ENCODE measurements at places on chromosomes 6 and 20.
A peak's percentile ranks its signal among the peaks of the same experiment; 100 is the strongest.

DNA sequence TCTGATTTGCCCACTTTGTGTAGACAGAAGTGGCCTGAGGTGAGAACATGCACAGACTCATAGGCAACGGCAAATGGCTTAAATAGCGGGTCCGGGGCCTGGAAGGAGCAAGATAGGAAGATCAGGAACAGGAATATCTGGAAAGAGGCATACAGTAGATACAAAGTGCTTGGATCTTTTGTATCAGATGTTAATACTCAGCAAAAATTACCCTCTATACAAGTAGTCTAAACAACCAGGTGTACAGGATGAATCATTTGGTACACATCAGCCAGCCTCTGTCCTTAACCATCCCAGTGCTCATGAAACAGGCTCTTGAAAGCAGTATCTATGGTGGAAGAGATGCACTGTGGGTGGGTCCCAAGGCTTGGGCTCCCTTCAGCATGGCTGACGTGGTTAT lies 28.9 kb upstream of the HLA-C start:
- no peak overlapping the region for H3K4me3 ChIP-seq
- no peaks in the 10 kb centered on the region for H3K36me3 ChIP-seq
- H3K27me3 ChIP-seq, result no peaks in the 10 kb centered on the region
- H3K27ac ChIP-seq, result no peak overlapping the region
- no peak for DNase-seq

DNA sequence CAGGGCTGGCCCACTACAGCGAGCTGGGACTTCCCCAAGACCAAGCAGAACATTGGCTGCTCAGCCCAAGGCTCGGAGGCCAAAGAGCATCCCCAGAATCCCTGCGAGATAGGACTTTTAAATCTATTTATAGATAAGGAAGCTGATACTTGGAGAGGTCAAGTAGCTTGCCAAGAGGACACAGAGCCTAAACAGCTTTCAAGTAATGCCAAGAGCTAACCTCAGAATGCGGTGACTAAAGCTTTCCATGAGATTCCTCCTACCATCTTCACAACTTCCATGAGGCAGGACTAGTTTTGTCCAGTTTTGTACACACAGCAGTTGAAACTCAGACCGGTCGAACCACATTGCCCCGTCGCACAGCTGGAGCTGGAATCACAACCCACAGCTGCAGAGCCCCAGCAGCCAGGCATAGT lies 168.1 kb upstream of the TOP1 start:
- no peak overlapping the region for H3K27ac ChIP-seq
- H3K36me3 ChIP-seq, result no peaks in the 10 kb centered on the region
- no peak overlapping the region for H3K4me3 ChIP-seq
- DNase-seq, result no peak

DNA sequence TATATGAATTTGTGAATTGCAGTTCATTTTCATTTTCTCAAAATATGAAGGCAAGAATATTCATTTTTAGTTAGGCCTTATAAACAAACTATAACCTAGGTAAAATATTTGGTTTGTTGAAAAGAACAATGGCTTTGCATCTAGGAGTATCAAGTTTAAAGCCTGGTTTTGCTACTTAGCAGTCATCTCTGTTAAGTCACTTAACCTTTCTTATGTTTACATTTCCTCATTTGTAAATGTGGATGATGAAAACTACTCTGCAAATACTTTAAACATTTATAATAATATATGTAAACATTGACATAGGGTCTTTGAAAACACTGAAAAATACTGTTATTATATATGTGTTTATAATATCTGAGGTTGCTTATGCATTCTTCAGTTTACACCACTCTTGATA lies 135.5 kb downstream of the CENPW start:
- DNase-seq, result no peak
- H3K4me1 ChIP-seq, result no peaks in the 10 kb centered on the region
- no peak overlapping the region for H3K4me3 ChIP-seq
- no peaks in the 10 kb centered on the region for H3K36me3 ChIP-seq
- no peak overlapping the region for H3K27ac ChIP-seq

GRCh38 chr20:32432277-32432676 lies 74.1 kb downstream of the ASXL1 start:
- H3K27me3 ChIP-seq, result no peaks in the 10 kb centered on the region
- H3K36me3 ChIP-seq, result peaks cover 94% of the 10 kb centered on the region
- H3K27ac ChIP-seq, result no peak overlapping the region
- no peaks in the 10 kb centered on the region for H3K4me1 ChIP-seq

DNA sequence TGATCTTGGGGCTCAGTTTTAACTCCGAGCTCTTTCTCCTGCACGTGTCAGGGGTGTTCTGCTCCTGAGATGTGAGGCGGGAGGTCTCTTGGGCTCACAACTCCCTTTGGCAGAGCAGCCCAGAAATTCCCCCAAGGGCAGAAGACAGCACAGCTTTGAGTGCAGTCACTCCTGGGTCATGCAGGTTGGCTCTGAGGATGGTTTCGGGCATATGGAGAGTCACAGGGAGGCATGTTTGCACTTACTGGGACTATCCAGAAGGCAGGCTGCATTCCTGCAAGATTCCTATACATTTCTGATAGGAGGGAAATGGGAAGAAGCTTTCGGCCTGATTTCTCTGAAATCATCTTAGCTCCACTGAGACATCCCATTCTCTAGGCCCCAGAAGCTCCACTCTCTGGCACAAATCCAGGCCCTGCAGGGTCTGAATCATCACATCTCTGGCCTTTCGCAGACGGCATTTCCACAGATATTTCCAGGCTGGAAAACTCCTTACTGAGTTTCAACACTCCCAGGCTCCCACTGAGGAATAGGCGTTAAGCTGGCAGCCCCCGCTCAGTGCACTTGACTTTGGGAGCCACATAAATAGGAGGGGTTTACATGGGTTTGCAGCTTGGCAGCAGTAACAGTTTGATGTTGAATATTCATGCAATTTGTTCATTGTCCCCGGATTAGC lies 39.7 kb downstream of the AGPAT4 start:
- H3K27ac ChIP-seq, result no peak overlapping the region
- peak; percentile 78 for DNase-seq
- H3K27me3 ChIP-seq, result no peaks in the 10 kb centered on the region
- H3K36me3 ChIP-seq, result peaks cover 4% of the 10 kb centered on the region
- H3K4me3 ChIP-seq, result no peak overlapping the region

GRCh38 chr6:36150283-36150682 lies 20.0 kb downstream of the MAPK13 start:
- H3K36me3 ChIP-seq, result no peaks in the 10 kb centered on the region
- H3K4me3 ChIP-seq, result no peak overlapping the region
- H3K27me3 ChIP-seq, result no peaks in the 10 kb centered on the region
- DNase-seq, result no peak

DNA sequence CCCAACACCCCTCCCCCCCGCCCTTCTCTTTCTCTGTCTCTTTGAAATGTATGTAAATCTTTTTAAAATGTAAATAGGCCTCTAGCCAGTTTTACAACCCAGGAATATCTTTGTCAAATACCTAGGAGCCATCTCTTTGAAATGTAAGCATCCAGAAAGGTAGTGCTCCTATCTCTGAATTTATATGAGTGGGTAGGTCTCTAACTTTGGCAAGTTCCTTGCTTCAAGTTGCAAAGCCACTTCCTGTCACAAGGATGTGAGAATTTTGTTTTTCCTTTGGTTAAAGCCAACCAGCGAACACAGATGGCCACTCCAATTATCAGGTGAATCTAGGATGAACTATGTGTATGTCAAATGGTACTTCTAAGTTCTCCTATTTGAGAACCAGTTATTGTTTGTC lies 6.2 kb upstream of the DEFB132 start:
- no peak overlapping the region for H3K4me3 ChIP-seq
- DNase-seq, result no peak
- peaks cover 15% of the 10 kb centered on the region for H3K27me3 ChIP-seq
- no peaks in the 10 kb centered on the region for H3K36me3 ChIP-seq
- H3K4me1 ChIP-seq, result no peaks in the 10 kb centered on the region
- no peak overlapping the region for H3K27ac ChIP-seq

- no peaks in the 10 kb centered on the region for H3K27me3 ChIP-seq
- DNase-seq, result no peak
- H3K36me3 ChIP-seq, result no peaks in the 10 kb centered on the region
- no peak overlapping the region for H3K4me3 ChIP-seq
- H3K4me1 ChIP-seq, result peaks cover 11% of the 10 kb centered on the region
These were observed 4.4 kb downstream of the AIG1 start for GRCh38 chr6:143064951-143065683.

- no peaks in the 10 kb centered on the region for H3K4me1 ChIP-seq
- H3K36me3 ChIP-seq, result no peaks in the 10 kb centered on the region
- no peak for DNase-seq
- H3K27ac ChIP-seq, result no peak overlapping the region
These were observed 43.8 kb downstream of the BMP6 start for GRCh38 chr6:7769702-7770101.

DNA sequence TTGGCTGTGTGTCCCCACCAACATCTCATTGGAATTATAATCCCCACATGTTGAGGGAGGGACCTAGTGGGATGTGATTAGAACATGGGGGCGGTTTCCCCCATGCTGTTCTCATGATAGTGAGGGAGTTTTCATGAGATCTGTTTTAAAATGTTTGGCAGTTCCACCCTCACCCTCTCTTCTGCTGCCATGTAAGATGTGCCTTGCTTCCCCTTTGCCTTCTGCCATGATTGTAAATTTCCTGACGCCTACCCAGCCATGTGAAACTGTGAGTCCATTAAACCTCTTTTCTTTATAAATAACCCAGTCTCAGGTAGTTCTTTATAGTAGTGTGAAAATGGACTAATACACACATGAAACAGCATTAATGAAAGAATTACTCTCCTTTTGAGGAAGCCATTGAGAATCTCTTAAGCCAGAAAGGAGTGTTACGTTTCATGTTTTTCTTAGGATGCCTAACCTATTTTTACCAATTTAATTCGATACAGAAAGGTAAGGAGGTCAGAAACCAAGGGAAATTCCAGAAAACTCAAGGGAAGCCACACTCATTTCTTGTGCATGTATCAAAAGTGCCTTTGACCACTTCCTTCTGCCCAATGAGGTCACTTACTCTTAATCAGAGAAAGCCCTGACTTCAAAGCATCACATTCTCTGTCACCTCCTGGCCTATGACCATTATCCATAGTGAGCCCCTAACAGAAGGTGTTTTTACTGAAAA lies 24.7 kb upstream of the HINT3 start:
- DNase-seq, result no peak
- peaks cover 22% of the 10 kb centered on the region for H3K36me3 ChIP-seq
- H3K4me3 ChIP-seq, result no peak overlapping the region
- H3K27me3 ChIP-seq, result no peaks in the 10 kb centered on the region
- no peaks in the 10 kb centered on the region for H3K4me1 ChIP-seq

- no peaks in the 10 kb centered on the region for H3K36me3 ChIP-seq
- H3K4me3 ChIP-seq, result no peak overlapping the region
- H3K27ac ChIP-seq, result no peak overlapping the region
- H3K27me3 ChIP-seq, result no peaks in the 10 kb centered on the region
- no peaks in the 10 kb centered on the region for H3K4me1 ChIP-seq
These were observed 130.4 kb upstream of the PROKR2 start for GRCh38 chr20:5447188-5447587.

- H3K27ac ChIP-seq, result no peak overlapping the region
- H3K4me1 ChIP-seq, result no peaks in the 10 kb centered on the region
- H3K4me3 ChIP-seq, result no peak overlapping the region
- peaks cover 73% of the 10 kb centered on the region for H3K27me3 ChIP-seq
These were observed 10.7 kb upstream of the SLCO4A1 start for GRCh38 chr20:62631336-62632308.

GRCh38 chr20:61598586-61598985 lies 346.5 kb downstream of the CDH4 start:
- no peaks in the 10 kb centered on the region for H3K4me1 ChIP-seq
- no peak overlapping the region for H3K27ac ChIP-seq
- no peaks in the 10 kb centered on the region for H3K36me3 ChIP-seq

- H3K36me3 ChIP-seq, result no peaks in the 10 kb centered on the region
- DNase-seq, result no peak
- H3K4me3 ChIP-seq, result no peak overlapping the region
These were observed 81.5 kb upstream of the F13A1 start for GRCh38 chr6:6402006-6402405.

- H3K36me3 ChIP-seq, result no peaks in the 10 kb centered on the region
- DNase-seq, result no peak
- H3K27me3 ChIP-seq, result no peaks in the 10 kb centered on the region
- no peak overlapping the region for H3K4me3 ChIP-seq
- no peaks in the 10 kb centered on the region for H3K4me1 ChIP-seq
These were observed 78.4 kb downstream of the PREX1 start for GRCh38 chr20:48749437-48749836.

- DNase-seq, result no peak
- H3K4me3 ChIP-seq, result no peak overlapping the region
- H3K27ac ChIP-seq, result no peak overlapping the region
- H3K27me3 ChIP-seq, result peaks cover 4% of the 10 kb centered on the region
- no peaks in the 10 kb centered on the region for H3K4me1 ChIP-seq
These were observed 36.4 kb upstream of the KAT14 start for GRCh38 chr20:18101125-18101810.

DNA sequence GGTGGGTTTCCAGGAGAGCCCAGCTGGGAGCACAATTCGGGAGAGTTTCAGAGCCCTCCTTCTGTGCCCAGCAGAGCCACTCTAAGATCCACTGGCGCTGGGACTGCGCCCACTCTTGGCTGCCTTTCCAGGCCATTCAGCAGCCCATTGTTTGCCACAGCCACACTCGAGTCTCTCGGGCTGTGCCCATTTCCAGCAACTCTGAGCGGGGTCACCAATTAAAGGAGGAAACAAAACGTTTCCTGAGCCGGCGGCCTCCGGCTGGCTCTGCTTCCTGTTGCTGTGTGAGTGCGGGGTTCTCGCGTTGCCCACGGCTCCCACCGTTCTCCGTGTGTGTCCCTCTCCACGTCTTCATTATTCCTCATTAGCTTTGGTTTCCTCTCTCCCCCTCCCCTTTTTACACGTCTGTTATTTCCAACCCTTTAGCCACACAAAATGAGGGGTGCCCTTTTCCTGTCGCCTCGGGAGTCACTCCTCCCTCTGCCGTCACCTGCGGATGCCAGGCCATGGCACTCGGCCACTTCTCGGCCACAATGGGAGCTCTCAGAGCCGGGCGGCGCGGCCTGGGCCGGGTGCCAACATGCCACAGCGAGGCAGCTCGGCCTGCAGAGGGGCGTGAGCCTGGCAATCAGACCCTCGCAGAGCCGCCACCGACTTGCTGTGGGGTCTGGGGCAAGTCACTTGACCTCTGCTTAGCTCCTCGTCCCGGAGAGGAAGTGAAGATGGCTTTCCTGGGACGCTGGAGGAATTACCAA lies 94.3 kb upstream of the NKX2-2 start:
- H3K27me3 ChIP-seq, result no peaks in the 10 kb centered on the region
- DNase-seq, result no peak
- no peak overlapping the region for H3K4me3 ChIP-seq
- no peak overlapping the region for H3K27ac ChIP-seq

- H3K27ac ChIP-seq, result no peak overlapping the region
- no peak for DNase-seq
- peaks cover 6% of the 10 kb centered on the region for H3K4me1 ChIP-seq
- no peak overlapping the region for H3K4me3 ChIP-seq
These were observed 3.2 kb upstream of the IFNGR1 start for GRCh38 chr6:137222381-137222780.

GRCh38 chr6:87105823-87106222 lies 10.9 kb upstream of the CGA start:
- no peaks in the 10 kb centered on the region for H3K4me1 ChIP-seq
- DNase-seq, result no peak
- no peaks in the 10 kb centered on the region for H3K36me3 ChIP-seq
- no peak overlapping the region for H3K4me3 ChIP-seq

- H3K4me3 ChIP-seq, result no peak overlapping the region
- no peak for DNase-seq
- H3K27me3 ChIP-seq, result no peaks in the 10 kb centered on the region
- no peaks in the 10 kb centered on the region for H3K36me3 ChIP-seq
- no peaks in the 10 kb centered on the region for H3K4me1 ChIP-seq
- H3K27ac ChIP-seq, result no peak overlapping the region
These were observed 138.6 kb downstream of the ERMARD start for GRCh38 chr6:169890049-169890448.
